ENCODE measurements at places on chromosomes 7 and 10.
A peak's percentile ranks its signal among the peaks of the same experiment; 100 is the strongest.

- no peak overlapping the region for H3K4me3 ChIP-seq
- H3K36me3 ChIP-seq: no peaks in the 10 kb centered on the region
- no peaks in the 10 kb centered on the region for H3K27me3 ChIP-seq
- DNase-seq: no peak
- no peaks in the 10 kb centered on the region for H3K4me1 ChIP-seq
Observed at GRCh38 chr10:101536800-101537199, 51.3 kb downstream of the POLL start.

- no peak overlapping the region for H3K4me3 ChIP-seq
- DNase-seq: no peak
- H3K36me3 ChIP-seq: peaks cover 3% of the 10 kb centered on the region
- H3K27me3 ChIP-seq: no peaks in the 10 kb centered on the region
- no peak overlapping the region for H3K27ac ChIP-seq
Observed at GRCh38 chr10:74067373-74068352, 69.7 kb downstream of the VCL start.

- H3K4me1 ChIP-seq: peaks cover 3% of the 10 kb centered on the region
- no peak overlapping the region for H3K4me3 ChIP-seq
- no peaks in the 10 kb centered on the region for H3K27me3 ChIP-seq
- H3K27ac ChIP-seq: peak overlapping the region; percentile 90
Observed at GRCh38 chr10:79103129-79103528, 34.4 kb downstream of the ZMIZ1 start.

GRCh38 chr7:129108581-129108980 lies 35.9 kb upstream of the TSPAN33 start:
- no peak overlapping the region for H3K27ac ChIP-seq
- no peak overlapping the region for H3K4me3 ChIP-seq
- no peaks in the 10 kb centered on the region for H3K4me1 ChIP-seq

DNA sequence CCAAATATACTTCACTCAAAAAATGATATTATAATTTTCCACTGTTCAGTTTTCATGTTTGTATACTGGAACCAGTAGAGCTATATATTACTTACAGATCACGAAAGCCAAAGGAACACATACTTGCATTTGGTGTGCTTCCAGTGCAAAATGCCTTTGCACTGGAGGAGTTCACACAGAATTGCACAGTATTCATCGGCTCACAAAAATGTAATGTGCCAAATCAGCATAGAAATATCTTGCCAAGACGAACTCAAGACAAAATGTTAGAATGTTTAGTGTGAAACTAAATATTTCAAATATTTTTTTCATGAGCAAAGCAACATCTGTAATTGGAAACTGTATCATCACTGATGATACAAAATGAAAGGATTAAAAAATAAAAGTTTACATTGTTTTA lies 646.2 kb upstream of the SEMA3D start:
- no peak overlapping the region for H3K27ac ChIP-seq
- H3K4me1 ChIP-seq: no peaks in the 10 kb centered on the region
- DNase-seq: no peak
- no peaks in the 10 kb centered on the region for H3K36me3 ChIP-seq

DNA sequence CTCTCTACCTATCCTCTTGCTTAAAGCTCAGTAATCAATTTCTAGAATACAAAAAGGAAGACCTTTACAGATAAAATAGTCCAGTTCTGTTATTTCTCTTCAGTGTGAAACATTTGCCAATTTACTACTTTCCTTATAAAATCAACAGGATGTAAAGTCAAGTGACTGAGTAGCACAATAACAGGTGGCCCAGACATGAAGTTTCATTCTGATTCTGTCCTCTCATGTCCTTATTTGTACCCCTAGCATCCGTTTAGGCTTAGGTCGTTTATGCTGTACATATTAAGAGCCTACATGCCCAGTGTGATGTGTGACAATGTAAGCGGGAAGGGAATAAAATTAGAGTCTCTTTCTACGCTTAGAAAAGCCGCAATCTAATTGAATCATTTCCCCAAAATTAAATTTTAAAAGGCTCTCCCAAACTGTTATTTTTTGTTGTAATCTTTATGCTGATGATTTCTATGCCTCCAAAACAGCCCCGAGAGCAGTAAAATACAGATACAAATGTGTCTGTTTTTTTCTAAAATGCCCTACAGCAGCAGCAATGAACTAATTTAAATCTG lies 29.1 kb downstream of the EPC1 start:
- no peaks in the 10 kb centered on the region for H3K4me1 ChIP-seq
- no peak overlapping the region for H3K4me3 ChIP-seq
- no peak for DNase-seq
- H3K36me3 ChIP-seq: no peaks in the 10 kb centered on the region
- H3K27me3 ChIP-seq: no peaks in the 10 kb centered on the region

DNA sequence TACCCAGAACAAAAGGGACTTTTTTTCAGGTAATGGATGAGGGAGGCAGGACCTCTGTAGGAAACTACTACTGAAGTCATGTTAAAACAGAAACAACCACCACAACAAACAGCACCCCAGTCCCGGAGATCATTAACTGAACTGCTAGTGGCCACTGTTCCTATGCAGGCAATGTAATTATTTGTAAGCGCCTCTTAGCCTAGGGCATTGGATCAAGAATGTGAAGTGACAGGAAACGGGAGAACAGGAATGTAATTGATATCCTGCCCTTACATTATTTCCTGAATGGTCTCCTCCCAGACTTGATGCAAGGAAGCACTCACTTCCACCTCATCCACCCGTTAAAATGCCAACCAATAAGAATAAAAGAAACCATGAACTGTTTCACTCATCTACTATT lies 16.7 kb upstream of the GAD2 start:
- H3K4me1 ChIP-seq: no peaks in the 10 kb centered on the region
- DNase-seq: peak; percentile 64
